Heart right ventricle (tissue), 16 donors: ENCODE measurements at places on chromosomes 4 and X. TPM values are rescaled to one million over a fixed set of nuclear protein-coding genes. Genes with fewer than 3 reads are reported as not detected.
A peak's percentile ranks its signal among the peaks of the same experiment; 100 is the strongest.

GRCh38 chrX:155215443-155216178, 649 bp upstream of the VBP1 start:
- peaks cover 23% of the 10 kb centered on the region for H3K4me1 ChIP-seq
- peak overlapping the region; percentile 71 for H3K27ac ChIP-seq
- H3K4me3 ChIP-seq, result peak overlapping the region; percentile 75
- DNase-seq, result no peak

GRCh38 chrX:7316280-7316679, 168.3 kb upstream of the PUDP start:
- no peak for DNase-seq
- H3K4me3 ChIP-seq, result no peak overlapping the region
- no peak overlapping the region for H3K27ac ChIP-seq
- no peaks in the 10 kb centered on the region for H3K27me3 ChIP-seq

- no peaks in the 10 kb centered on the region for H3K36me3 ChIP-seq
- H3K27ac ChIP-seq, result no peak overlapping the region
- no peaks in the 10 kb centered on the region for H3K27me3 ChIP-seq
- H3K4me3 ChIP-seq, result no peak overlapping the region
Observed at GRCh38 chrX:95441836-95442235, 1242.8 kb upstream of the DIAPH2 start.

- H3K27me3 ChIP-seq, result no peaks in the 10 kb centered on the region
- H3K4me3 ChIP-seq, result no peak overlapping the region
- DNase-seq, result no peak
- H3K27ac ChIP-seq, result no peak overlapping the region
- no peaks in the 10 kb centered on the region for H3K4me1 ChIP-seq
- H3K36me3 ChIP-seq, result no peaks in the 10 kb centered on the region
Observed at GRCh38 chrX:132266583-132267355, 47.5 kb upstream of the RAP2C start.

GRCh38 chr4:2212831-2213230, 29.1 kb downstream of the HAUS3 start:
- H3K36me3 ChIP-seq, result no peaks in the 10 kb centered on the region
- no peaks in the 10 kb centered on the region for H3K27me3 ChIP-seq

DNA sequence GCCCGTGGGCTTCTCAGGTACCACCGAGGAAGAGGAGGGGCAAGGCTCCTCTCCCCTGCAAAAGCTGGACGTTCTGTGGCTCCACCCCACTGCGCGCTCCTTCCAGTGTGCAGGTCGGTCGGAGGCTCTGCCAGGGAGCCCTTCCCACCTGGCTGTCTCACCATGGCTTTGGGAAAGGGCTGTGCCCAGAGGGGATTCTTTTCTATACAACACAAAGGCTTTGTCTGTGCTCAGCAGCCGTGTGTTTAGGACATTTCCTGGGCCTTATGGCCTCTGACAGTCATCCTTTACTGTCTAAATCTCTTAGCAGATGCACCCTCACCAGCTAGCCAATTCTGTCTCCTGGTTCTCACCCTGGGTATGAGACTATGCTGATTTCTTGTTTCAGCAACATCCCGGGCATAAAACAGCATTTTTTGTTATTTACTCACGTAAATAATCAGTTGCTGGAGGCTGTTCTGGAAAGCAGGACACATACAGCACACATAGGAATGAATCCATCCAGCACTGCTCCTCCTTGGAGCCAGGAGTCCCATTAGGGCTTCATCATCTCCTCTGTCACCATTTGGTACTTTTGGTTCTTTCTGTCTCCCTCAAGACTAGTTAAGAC, 20.4 kb upstream of the ATXN3L start:
- H3K36me3 ChIP-seq, result no peaks in the 10 kb centered on the region
- H3K4me1 ChIP-seq, result no peaks in the 10 kb centered on the region
- H3K27ac ChIP-seq, result peak overlapping the region; percentile 21

DNA sequence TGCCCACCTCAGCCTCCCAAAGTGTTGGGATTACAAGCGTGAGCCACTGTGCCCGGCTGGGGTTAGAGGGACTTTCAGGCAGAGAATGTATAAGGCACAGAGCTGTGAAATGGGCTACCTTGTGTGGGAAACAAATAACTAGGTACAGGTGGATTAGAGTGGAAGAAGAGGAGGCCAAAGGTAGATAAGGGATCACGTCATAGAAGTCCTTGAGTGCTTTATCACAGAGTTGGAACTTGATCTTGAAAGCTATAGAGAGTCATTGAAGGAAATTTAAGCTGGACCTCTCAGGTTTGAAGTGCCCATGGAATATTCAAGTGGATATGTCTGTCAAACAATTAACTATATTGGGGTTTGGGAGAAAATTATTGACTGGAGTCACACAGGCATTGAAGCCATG, 8.4 kb downstream of the N4BP2 start:
- H3K4me1 ChIP-seq, result no peaks in the 10 kb centered on the region
- H3K36me3 ChIP-seq, result no peaks in the 10 kb centered on the region
- no peak overlapping the region for H3K4me3 ChIP-seq
- H3K27me3 ChIP-seq, result no peaks in the 10 kb centered on the region
- H3K27ac ChIP-seq, result no peak overlapping the region

- H3K27me3 ChIP-seq, result no peaks in the 10 kb centered on the region
- no peak overlapping the region for H3K27ac ChIP-seq
- H3K4me3 ChIP-seq, result no peak overlapping the region
- DNase-seq, result no peak
Observed at GRCh38 chrX:2679534-2680485, 11.3 kb upstream of the CD99 start.

DNA sequence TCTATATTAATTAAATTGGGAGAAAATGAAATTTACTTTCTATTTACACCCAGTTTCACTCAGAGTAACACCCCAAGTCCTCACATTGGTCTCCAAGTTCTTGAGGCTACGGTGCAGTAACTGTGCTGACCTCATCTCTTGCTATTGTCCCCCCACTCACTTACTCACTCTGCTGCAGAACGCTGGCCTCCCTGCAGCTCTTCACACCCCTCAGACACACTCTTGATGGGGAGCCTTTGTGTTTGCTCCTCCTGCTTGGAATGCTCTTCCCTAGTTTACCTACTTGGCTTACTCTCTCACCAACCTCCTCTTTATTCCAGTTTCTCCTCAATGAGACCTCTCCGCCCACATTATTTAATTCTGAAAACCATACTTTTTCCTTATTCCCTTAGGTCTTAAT, 22.2 kb upstream of the SPARCL1 start:
- no peaks in the 10 kb centered on the region for H3K4me1 ChIP-seq
- no peak overlapping the region for H3K4me3 ChIP-seq
- DNase-seq, result no peak
- no peaks in the 10 kb centered on the region for H3K27me3 ChIP-seq
- no peaks in the 10 kb centered on the region for H3K36me3 ChIP-seq

GRCh38 chrX:14359316-14359715, 170.0 kb upstream of the GLRA2 start:
- no peaks in the 10 kb centered on the region for H3K36me3 ChIP-seq
- DNase-seq, result no peak
- H3K4me3 ChIP-seq, result no peak overlapping the region

DNA sequence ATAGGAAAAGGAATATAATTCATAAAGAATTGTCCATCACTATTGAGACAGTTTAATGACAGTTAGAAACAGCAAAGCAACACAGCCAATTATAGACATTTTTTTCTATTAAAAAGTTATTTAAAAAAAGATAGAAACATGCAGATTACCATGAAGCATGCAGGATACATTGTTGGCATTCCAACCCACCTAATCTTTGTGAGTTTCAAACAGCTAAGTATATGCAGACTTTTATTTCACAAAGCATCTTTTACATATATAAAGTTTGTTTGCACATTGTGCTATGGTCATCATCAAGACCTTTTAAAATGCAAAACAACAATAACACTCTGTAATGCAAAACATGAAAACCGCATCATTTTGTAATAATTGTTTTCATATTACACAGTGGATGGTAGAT, 125.9 kb upstream of the ETNPPL start:
- H3K27me3 ChIP-seq, result no peaks in the 10 kb centered on the region
- DNase-seq, result no peak
- H3K36me3 ChIP-seq, result no peaks in the 10 kb centered on the region
- no peak overlapping the region for H3K27ac ChIP-seq

DNA sequence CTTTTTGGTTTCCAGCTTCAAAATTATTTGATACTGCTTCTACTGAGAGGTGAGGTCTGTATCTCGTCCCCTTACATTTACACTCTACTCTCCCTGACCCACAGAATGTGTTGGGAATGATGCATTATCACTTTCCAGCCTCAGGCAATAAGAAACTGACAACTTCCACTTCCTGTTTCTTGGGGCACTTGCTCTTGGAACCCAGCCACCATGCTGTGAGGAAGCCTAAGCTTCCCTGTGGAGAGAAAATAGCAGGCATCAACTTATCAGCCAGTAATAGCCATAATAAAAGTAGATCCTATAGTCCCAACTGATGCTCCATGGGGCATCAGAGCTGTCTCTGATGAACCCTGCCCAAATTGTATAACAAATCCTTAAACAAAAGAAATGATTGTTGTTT, 32.6 kb downstream of the RELL1 start:
- no peak overlapping the region for H3K27ac ChIP-seq
- no peaks in the 10 kb centered on the region for H3K36me3 ChIP-seq
- no peak for DNase-seq

DNA sequence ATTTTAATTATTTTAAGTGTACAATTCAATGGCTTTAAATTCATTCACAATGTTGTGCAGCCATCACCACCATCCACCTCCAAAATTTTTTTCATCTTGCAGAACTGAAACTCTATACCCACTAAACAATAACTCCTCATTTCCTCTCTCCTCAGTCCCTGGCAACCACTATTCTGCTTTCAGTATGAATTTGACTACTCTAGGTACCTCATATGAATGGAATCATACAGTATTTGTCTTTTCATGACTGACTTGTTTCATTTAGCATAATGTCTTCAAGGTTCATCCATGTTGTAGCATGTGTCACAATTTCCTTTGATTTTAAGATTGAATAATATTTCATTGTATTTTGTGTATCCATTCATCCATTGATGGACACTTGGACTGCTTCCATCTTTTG, 46.9 kb downstream of the KIF4A start:
- H3K4me3 ChIP-seq, result no peak overlapping the region
- no peak overlapping the region for H3K27ac ChIP-seq
- H3K4me1 ChIP-seq, result no peaks in the 10 kb centered on the region
- no peaks in the 10 kb centered on the region for H3K36me3 ChIP-seq

DNA sequence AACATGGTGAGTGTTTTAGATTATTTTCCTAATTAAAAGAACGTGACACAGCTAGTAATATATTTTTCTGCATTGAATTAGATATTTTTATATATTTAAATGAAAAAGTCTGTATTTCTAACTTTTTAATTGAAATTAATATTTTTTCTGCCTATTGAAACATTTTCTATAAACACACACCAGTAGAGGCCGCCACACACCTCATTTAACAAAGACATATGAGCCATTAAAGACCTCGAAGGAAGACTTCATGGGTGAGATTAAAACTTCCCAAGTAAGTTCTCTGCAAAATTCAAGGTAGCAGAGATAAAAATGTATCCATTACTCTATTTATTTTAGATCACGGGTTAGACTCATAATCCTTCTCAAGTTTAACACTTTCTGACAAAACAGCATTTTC, 8.3 kb downstream of the SLITRK2 start:
- no peaks in the 10 kb centered on the region for H3K36me3 ChIP-seq
- H3K27me3 ChIP-seq, result peaks cover 12% of the 10 kb centered on the region
- H3K27ac ChIP-seq, result no peak overlapping the region
- no peak for DNase-seq
- no peaks in the 10 kb centered on the region for H3K4me1 ChIP-seq

DNA sequence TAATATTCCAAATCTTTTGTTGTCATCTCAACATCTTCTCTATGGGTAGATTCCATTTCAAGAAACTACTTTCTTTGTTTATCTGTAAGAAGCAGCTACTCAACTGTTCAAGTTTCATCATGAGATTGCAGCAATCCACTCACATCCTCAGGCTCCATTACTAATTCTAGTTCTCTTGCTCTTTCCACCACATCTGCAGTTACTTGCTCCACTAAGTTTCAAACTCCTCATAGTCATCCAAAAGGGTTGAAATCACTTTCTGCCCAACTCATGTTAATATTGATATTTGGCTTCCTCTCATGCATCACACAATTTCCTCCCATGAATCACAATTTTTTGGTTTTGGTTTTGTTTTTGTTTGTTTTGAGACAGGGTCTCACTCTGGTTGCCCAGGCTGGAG, 35.7 kb downstream of the ADH5 start:
- H3K4me3 ChIP-seq, result no peak overlapping the region
- no peaks in the 10 kb centered on the region for H3K27me3 ChIP-seq
- H3K4me1 ChIP-seq, result peaks cover 15% of the 10 kb centered on the region
- no peak for DNase-seq
- H3K27ac ChIP-seq, result no peak overlapping the region

DNA sequence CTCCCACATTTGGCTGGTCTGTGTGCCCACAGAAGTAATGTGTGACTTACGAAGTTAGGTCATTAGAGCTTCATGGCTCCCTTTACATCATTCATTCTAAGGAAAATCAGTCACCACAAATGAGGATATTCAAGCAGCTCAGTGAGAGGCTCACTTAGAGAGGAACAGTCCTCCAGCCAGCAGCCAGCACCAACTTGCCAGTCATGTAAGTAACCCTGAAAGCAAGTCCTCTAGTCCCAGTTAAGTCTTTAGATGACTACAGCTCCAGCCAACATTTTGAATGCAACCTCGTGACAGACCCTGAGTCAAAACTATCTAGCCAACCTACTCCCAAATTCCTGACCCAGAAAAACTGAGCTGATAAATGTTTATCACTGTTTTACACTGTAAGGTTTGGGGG, 71.3 kb downstream of the LRBA start:
- no peak overlapping the region for H3K4me3 ChIP-seq
- H3K27ac ChIP-seq, result no peak overlapping the region

- peaks cover 16% of the 10 kb centered on the region for H3K4me1 ChIP-seq
- no peaks in the 10 kb centered on the region for H3K36me3 ChIP-seq
- peak overlapping the region; percentile 70 for H3K27ac ChIP-seq
- H3K4me3 ChIP-seq, result peak overlapping the region; percentile 84
Observed at GRCh38 chr4:110196871-110197528, 1.4 kb downstream of the ELOVL6 start.

DNA sequence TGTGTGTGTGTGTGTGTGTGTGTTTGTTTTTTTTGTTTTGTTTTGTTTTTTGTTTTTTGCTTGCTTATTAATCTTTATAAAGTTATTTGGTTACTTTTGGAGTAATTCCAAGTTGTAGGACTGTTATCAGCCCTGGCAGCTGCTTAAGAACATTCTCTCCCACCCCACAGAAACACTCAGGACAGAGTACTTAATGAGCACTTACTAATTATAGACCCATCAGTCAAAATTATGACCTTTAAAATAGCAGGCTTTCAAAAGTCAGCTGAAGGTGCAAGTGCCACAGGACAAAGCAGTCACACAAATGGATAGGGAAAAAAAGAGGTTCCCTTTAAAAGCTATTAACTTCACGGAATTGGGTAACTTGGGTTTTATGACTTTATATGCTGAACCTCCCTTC, 69.0 kb downstream of the BEND2 start:
- no peaks in the 10 kb centered on the region for H3K4me1 ChIP-seq
- no peak for DNase-seq
- no peak overlapping the region for H3K27ac ChIP-seq
- H3K36me3 ChIP-seq, result no peaks in the 10 kb centered on the region
- no peak overlapping the region for H3K4me3 ChIP-seq
- no peaks in the 10 kb centered on the region for H3K27me3 ChIP-seq

Gene PDZD4
- total RNA-seq, result 1.6 TPM

Gene MAMLD1
- total RNA-seq, result 2.5 TPM

Gene PDLIM5
- total RNA-seq, result 1,320 TPM

Gene SLC25A53
- total RNA-seq, result 10.8 TPM

Gene DOK7
- 40.6 TPM for total RNA-seq

Gene SPINK2
- not detected for total RNA-seq

Gene SPANXD
- total RNA-seq, result not detected

Gene PAGE2
- total RNA-seq, result not detected

Gene HTRA3
- 20.2 TPM for total RNA-seq

Gene LRAT
- not detected for total RNA-seq

Gene GPR50
- total RNA-seq, result not detected

Gene HSD17B13
- total RNA-seq, result 0.39 TPM

Gene SOX3
- total RNA-seq, result not detected

Gene PDCL2
- total RNA-seq, result not detected

Gene TLR10
- not detected for total RNA-seq
